ENCODE measurements at places on chromosomes 6 and 20.

GRCh38 chr20:23641936-23642751 is 4.4 kb upstream of the CST3 start:
- no peak for DNase-seq

DNA sequence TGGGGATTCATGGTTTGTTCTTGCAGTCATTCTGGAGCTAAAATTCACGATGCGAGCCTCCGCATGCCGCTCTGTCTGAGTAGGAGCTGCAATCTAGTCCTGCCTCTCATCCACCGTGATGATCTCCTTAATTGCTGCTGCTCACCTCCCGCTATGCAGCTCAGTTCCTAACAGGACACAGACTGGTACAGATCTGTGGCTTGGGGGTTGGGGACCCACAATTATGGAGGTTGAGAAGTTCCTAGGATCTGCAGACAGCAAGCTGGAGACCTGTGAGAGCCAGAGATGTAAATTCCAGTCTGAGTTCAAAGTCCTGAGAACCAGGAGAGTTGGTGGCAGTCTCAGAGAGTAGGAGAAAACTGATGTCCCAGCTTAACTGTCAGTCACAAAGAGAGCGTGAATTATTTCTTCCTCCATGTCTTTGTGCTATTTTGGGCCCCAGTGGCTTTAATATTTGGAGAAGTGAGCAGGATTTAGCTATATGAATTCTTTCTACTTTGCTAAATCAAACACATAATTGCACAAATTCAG is 378.7 kb upstream of the MAN1A1 start:
- DNase-seq = no peak

DNA sequence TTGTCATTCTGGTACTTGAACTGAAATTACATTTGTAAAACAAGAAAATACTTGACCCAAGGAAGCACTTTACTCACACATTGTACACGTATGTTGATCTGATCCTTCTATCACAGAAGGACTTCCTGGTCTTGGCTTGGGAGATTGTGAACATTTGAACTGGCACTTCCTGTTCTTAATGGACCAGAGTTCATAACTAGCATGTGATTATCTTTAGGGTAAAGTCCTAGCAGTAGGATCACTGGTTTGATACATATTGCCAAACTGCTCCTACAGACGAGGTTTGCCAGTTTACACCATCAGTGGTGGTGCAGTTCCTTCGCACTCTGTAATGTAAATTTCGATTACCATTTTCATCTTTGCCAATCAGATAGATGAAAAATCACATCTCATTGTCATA is 12.7 kb downstream of the HECA start:
- no peak for DNase-seq

DNA sequence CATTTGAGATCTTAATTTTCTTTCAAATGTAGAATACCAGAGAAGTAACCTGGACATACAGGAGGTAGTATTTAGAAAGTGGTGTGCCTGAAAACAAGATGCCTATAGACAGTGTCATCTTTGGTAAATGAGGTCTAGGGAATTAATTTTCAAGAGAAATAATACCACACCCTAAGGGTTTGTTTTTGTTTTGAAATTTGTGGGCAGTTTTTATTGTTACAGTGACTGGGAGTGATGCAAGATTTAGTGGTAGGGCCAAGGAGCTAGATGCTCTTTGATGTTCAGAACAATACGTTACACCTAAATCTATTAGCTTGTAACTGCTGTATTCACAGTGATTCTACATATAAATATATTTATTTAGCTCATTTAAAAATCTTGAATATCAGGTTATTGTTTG is 856.5 kb upstream of the MAP3K7 start:
- no peak for DNase-seq

DNA sequence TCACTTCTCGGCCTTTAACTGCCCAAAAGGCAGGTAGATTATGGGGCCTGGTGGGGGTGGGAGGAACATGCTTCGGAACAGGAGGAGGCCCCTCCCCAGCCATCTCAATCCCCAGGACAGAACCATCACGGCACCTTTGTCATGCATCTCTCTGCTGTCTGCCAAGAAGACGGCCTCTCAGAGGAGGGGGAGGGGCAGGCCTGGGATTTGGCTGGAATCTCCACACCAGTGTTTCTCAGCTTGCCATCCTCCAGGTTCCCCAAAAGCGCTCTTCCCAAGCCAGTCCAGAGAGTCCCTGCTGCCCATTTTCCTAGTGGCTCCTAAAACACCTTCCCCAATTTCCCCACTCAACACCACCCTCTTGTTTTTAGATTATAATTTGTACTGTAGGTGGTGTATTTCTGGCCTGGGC is 2.5 kb upstream of the POU5F1 start:
- DNase-seq = no peak

- DNase-seq = no peak
These were observed 4.4 kb downstream of the CD83 start for GRCh38 chr6:14121936-14122344.

DNA sequence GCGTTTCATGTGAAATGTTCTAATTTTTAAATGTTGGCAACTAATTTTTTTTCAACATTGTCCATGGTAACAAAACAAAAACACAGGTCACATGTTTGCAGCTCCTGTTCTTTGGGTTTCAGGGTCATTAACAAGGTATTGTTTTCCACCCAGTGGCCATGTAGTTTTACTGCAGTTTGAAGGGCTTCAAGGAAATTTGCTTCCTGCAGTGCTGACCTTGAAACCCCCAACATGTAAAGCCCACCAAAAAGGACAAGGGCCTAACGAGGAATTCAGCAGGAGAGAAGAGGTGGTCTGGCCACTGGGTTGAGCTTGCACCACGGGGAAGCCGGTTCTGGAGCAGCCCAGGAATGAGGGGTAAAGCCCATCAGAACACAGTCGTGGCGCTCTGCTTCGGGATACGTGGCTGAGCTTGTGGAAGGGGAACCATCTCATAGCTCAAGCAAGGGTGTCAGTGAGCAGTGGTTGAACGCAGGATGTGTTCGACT is 13.9 kb upstream of the KLHL31 start:
- no peak for DNase-seq

DNA sequence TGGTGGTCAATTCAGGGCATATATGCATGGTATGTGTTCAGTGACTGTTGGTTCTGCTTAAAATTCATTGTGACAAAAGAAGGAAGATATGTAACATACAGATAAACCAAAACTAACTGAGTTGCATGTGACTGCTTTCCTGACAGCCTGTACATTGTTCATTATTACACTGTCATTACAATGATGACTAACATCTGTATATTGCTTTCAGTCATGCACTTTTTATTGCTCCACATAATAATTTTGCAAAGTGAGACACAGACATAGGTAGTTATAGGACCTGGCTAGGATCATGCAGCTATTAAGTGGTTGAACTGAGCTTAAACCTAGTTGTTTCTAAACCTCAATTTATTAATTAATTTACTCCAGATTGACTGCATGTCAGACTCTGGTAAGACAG is 703.2 kb downstream of the HDGFL1 start:
- DNase-seq = no peak

- DNase-seq = no peak
These were observed 21.3 kb downstream of the TRMT6 start for GRCh38 chr20:5928836-5929715.

- DNase-seq = no peak
These were observed 35.4 kb downstream of the FYN start for GRCh38 chr6:111837641-111838500.

- no peak for DNase-seq
These were observed 239.8 kb downstream of the CDC5L start for GRCh38 chr6:44627091-44627882.

- DNase-seq = no peak
These were observed 95.9 kb upstream of the COL21A1 start for GRCh38 chr6:56343295-56343694.

DNA sequence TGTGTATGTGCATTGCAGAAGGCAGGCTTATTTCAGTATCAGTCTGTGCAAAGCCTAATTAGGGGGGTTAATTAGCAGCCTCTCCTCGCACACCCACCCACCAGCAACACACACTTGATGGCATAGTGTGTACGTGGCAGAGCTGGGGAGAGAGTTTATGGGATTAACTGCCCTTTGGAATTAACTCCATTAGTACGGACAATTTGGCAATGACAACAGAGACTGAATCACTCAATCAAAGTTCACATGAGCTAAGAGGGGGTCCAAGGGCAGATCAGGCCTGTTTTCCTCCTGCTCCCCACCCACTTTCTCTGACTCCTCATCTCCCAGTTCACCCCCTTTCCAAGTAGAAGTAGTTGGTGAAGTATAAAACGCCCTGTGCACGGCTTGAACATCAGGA is 69.5 kb downstream of the LRFN2 start:
- DNase-seq = no peak

GRCh38 chr20:53949319-53949839 is 121.0 kb downstream of the BCAS1 start:
- no peak for DNase-seq

- DNase-seq = no peak
These were observed 49.1 kb downstream of the MAP3K7 start for GRCh38 chr6:90537723-90538258.

GRCh38 chr6:131290955-131291354 is 155.7 kb downstream of the AKAP7 start:
- DNase-seq = no peak

GRCh38 chr20:21706261-21707195 is 1.1 kb downstream of the PAX1 start:
- no peak for DNase-seq

- DNase-seq = no peak
These were observed 96.9 kb downstream of the JPH2 start for GRCh38 chr20:44089987-44090674.

- DNase-seq = no peak
These were observed 24.7 kb upstream of the BLCAP start for GRCh38 chr20:37552415-37552814.

DNA sequence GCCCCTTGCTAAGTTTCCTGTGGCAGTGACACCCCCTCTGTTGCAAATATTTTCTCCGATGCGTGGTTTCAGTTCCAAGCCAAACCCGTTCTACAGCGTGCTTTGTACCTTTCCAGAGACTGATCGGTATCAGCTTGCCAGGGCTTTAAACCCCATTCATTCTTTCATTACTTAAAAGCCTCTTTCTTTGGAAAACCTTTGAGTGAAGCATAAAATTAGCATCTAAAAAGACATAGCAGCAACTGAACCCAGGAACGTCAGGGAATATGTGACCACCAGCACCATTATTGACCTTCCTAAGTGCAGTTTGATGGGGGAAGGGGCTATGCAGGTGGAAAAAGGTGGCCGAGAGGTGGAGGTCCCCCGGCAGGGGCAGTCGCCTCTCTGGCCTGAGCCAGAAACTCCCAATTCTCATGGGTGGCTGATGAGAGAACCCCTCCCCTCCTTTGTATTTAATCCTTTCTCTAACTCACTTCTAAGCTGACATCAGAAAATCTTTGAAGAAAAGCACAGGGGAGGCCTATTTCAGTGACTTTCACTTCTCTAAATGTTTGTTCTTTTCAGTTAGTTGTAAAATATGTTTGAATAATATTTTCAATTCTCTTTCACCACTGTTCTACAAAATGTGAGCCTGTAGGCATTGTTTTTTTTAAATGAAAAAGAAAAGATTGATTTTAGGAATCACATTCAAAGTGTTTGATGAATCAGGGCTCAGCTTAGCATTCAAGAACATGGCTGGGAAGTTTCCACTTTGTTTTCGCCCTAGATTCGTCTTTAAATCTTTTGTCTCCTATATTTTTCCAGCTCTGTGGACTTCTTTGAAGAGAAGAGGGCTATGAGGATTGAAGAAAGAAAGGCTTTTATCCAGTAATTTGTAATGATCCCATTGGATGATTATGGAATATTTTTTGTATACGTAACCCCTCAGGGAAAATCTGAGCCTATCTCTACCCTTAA is 89.2 kb downstream of the RSPH3 start:
- no peak for DNase-seq

GRCh38 chr20:25695532-25696370 is 902 bp downstream of the ZNF337 start:
- DNase-seq = no peak

DNA sequence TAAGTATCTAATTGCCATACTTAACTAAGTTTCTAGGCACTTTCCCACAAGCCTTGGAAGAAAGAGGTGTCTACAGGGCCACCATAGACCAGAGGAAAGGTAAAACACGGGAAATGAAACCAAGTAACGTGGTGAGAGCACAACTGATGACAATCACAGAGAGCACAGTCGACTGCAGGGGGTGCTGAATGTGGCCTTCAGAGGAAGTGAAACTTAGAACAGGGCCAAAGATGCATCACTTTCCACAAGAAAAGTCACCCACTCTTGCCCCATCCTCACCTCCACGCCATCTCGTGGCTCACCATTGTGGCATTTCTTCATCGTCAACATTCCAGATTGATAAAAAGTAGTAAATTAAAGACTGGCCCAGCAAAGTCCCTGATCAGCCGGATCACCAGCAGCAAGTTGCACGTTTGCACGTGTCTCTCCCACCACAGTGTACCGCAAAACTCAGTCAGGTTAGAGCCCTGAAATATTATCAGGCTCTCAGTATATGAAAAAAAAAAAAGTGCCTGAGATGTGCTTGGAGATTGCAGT is 31.4 kb downstream of the HIVEP2 start:
- DNase-seq = no peak

GRCh38 chr6:37467718-37468117 is 32.0 kb downstream of the CCDC167 start:
- no peak for DNase-seq

GRCh38 chr6:10690651-10691445 is 3.6 kb downstream of the C6orf52 start:
- DNase-seq = no peak

DNA sequence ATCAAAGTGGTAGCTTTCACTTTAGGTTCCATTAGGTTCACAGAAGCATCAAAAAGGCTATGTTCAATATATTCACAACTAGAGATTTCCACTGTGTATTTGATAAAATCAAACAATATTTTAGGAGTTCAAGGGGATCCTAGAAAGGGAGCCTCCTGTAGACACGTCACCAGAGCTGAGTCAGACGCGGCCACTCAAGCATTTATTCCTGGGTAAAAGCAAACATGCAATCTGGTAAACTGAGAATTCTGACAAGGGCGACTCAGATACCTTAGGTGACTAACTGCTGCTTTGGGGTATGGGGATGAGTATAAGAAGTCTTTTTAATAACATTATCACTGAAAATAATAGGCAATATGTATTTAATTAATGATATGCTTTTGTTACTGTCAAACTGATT is 118.7 kb upstream of the HMGN3 start:
- no peak for DNase-seq

DNA sequence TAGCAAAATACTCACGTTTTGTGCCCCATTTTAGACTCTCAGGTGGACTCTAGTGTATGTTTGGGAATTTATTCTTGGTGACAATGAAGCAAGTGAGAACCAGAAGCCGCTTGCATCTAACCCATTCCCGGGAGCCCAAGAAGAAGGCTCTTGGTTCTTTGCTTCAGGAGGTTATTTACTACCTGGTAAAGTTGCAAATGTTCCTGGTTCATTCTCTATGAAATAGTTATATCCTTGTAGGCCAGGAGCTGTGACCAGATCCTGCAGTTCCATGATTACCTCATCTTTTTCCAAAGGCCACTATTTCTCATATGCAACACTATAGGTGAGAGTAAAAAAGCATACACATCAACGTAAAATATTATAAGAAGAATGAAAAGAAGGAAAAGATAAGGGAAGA is 60.9 kb upstream of the FABP7 start:
- DNase-seq = no peak

GRCh38 chr6:136628996-136629395 is 78.8 kb upstream of the MAP7 start:
- DNase-seq = no peak

GRCh38 chr6:165704045-165704748 is 41.2 kb upstream of the PDE10A start:
- no peak for DNase-seq
